Bronchial epithelial cell (primary cell): ENCODE measurements at places on chromosomes 1 and 21. TPM values are rescaled to one million over a fixed set of nuclear protein-coding genes. Genes with fewer than 3 reads are reported as not detected.

NOS1AP gene
- 0.26 and 1.3 TPM in 2 replicates for total RNA-seq

ARHGEF16 gene
- total RNA-seq: 14.5 and 21.6 TPM in 2 replicates

SYCP1 gene
- total RNA-seq: not detected in 2 replicates

CFAP107 gene
- total RNA-seq: not detected in 2 replicates

FLG gene
- 0.26 and 4.0 TPM in 2 replicates for total RNA-seq

SPRR3 gene
- 136 and 342 TPM in 2 replicates for total RNA-seq

VHLL gene
- 0.26 and 0.77 TPM in 2 replicates for total RNA-seq

NBPF6 gene
- not detected in 2 replicates for total RNA-seq
